A549 (cell line): ENCODE measurements at places on chromosomes 7 and 10. TPM values are rescaled to one million over a fixed set of nuclear protein-coding genes. Genes with fewer than 3 reads are reported as not detected.

- no peak for DNase-seq
Measured at GRCh38 chr7:44445986-44446671, 44.3 kb downstream of the NUDCD3 start.

- peak; percentile 92 for DNase-seq
Measured at GRCh38 chr10:132319853-132320653, 11.9 kb upstream of the LRRC27 start.

- DNase-seq, result no peak
Measured at GRCh38 chr7:151142686-151143040, 24.8 kb downstream of the GBX1 start.

- DNase-seq, result no peak
Measured at GRCh38 chr7:17608114-17608833, 309.8 kb downstream of the AHR start.

DNA sequence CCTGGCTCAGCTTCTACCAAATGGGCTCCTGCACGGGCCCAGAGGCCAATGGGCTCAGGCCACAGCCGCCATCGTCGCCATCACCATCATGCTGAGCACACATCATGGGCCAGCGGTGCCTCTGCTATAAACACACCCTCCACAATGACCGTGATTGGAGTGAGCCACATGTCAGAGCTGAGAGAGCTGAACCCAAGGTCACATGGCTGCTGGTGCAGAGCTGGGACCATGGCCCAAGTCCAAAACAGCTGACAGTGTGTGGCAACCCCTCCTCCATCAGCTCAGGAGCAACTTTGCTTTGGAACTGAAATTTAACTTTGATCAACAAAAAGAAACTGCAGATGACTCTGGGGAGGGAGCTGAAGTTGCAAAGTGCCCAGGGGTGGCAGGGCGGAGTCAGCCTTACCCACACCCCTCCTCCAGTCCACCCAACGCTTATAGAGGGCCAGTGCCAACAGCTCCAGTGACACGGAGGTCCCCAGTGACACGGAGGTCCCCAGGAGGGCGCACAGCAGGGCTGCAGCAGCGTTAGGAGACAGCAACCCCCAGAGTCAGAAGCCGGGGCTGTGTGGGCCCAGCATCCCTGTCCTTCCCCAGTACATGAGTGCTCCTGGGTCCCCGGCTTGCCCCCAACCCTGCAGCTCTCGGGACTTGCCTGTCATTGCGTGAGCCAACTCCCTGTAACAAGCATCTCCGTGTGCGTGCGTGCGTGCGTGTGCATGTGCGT, 249.6 kb downstream of the ELFN1 start:
- DNase-seq, result no peak

GRCh38 chr10:10774416-10774815, 243.3 kb upstream of the CELF2 start:
- DNase-seq, result no peak

DNA sequence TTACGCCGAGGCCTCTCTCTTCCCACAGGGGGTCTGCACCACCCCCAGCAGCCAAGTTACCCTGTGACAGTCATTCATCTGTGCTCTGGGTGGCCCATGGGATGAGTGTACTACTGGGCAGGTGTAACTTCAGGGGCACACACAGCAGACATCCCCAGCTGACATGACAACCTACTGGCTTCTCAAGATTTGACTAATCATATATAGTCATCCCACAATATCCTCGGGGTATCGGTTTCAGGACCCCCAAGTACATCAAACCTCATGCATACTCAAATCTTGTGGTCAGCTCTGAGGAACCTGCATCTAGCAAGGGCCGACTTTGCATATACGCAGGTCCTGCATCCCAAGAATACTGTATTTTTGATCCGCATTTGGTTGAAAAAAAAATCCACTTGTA, 336.9 kb upstream of the C7orf33 start:
- no peak for DNase-seq

- DNase-seq, result no peak
Measured at GRCh38 chr7:82257118-82257695, 186.4 kb downstream of the CACNA2D1 start.

- no peak for DNase-seq
Measured at GRCh38 chr10:33137356-33138005, 179.5 kb upstream of the ITGB1 start.

GRCh38 chr7:30985756-30986155, 22.0 kb downstream of the GHRHR start:
- DNase-seq, result no peak

DNA sequence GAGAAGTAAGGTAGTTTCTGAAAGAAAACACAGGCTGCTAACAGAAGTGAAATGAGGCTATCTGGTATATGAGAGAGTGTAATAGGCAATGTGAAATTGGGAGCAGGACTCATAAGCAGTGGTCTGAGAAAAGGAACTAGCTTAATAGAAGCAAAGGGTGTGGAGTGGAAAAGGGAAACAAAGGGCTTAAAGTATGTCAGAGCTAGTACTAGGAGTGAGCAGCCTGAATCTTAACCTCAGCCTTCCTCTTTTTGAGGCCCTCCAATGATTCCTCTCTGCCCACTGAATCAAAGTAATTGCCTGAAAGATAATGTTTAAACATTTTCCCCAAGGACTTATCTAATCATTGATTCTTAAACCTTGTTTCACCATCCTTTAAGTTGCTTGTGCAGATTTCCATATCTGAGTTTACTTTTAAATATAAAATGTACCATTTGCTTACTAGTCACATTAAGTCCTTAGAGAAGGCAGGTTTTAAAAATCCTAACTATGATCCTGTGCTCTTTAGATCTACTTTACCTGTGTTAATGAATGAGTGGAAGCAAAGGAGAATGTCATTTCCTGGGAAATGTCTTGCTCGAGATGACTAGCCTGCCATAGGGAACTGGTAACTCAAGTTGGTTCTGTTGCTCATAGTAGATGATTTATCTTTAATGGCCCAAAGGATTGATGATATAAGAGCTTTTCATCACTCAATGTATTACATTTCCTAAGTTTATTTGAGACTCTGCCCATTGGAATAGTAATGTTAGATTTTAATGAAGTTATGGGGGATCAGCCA, 155.0 kb downstream of the SKAP2 start:
- DNase-seq, result no peak

GRCh38 chr10:75211007-75211691, 553 bp downstream of the VDAC2 start:
- peak; percentile 68 for DNase-seq

GRCh38 chr7:14717816-14718215, 184.7 kb downstream of the DGKB start:
- DNase-seq, result no peak

Gene CDH23
- polyA plus RNA-seq, result 2.1 to 2.3 TPM (median 2.1 TPM) in 3 replicates

Gene PNLIP
- polyA plus RNA-seq, result not detected in 3 replicates
